NCI-H1092 treated with DMSO at 0.1 percent for 48 hours (cell line): ENCODE measurements at places on chromosomes 11 and 22.
A peak's percentile ranks its signal among the peaks of the same experiment; 100 is the strongest.

- no peak for DNase-seq
These were observed 6.0 kb downstream of the C11orf68 start for GRCh38 chr11:65912845-65913244.

- DNase-seq, result no peak
These were observed 225.0 kb upstream of the UBASH3B start for GRCh38 chr11:122430490-122430889.

GRCh38 chr11:120184371-120184945, 26.4 kb upstream of the OAF start:
- no peak for DNase-seq

GRCh38 chr11:2991452-2992233, 486 bp downstream of the NAP1L4 start:
- no peak for DNase-seq

GRCh38 chr11:114673661-114674060, 4.7 kb upstream of the NXPE2 start:
- DNase-seq, result no peak

- DNase-seq, result no peak
These were observed 31.8 kb downstream of the MICAL2 start for GRCh38 chr11:12142176-12142575.

DNA sequence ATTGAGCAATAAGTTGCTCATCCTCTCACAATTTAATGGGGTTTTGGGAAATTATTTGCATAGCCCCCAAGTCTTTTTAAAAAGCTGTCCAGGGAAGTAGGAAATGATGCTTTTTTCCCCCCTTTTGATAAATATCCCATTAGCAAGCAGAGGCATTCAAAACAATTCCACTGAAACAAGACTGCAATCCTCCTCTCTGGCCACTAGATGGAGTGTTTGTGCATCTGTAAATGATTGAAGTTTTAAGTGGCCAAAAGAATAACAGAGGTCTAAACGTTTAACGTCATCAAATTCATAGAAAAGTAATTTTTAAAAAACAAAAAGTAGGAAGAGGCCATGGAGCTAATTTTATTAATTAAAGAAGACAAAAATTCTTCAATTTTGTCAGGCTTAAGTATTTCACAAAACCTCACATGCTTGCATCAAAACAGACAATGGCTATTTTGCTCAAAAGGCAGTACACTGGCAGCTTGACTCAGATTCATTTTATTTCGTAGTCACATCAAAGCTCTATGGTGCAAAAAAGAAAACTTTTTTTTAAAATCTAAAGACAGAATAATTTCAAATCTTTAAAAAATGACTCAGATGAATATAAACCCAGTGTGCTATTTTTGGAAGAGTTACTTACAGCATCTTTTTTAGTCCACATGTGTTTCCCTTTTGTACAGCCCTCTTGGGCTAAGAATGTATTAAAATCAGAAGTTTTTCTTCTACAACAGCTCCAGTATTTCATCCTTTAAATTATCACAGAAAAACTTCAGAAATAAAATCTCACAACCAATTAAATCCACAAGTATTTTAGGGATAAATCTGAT, 17.8 kb downstream of the CHORDC1 start:
- DNase-seq, result peak; percentile 75

- no peak for DNase-seq
These were observed 223.5 kb upstream of the BLID start for GRCh38 chr11:122339436-122340060.

- no peak for DNase-seq
These were observed 31.2 kb upstream of the SMIM35 start for GRCh38 chr11:118117790-118118601.

GRCh38 chr11:134386945-134387344, 25.1 kb downstream of the B3GAT1 start:
- no peak for DNase-seq

DNA sequence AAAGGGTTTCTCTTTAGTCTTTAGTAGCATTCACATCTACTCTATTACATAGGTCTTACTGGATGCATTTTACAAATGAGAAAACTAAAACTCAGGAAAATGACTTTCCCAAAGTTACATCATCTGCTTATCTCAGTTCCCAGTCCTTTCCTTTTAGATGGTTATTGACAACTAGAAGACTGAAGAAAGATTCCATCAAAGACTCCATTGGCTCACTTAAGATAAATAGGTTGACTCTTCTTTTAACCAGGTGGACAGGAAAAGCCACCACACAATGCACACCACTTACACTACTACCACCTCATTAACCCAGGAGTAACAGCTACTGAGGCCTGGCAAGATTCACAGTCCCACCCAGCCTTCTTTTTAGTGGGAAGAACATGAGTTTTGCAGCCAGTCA, 123.6 kb downstream of the TRIM44 start:
- no peak for DNase-seq

GRCh38 chr11:77619576-77620198, 17.9 kb downstream of the CLNS1A start:
- peak; percentile 48 for DNase-seq

GRCh38 chr11:2138068-2138430, 1.1 kb downstream of the IGF2 start:
- DNase-seq, result no peak

DNA sequence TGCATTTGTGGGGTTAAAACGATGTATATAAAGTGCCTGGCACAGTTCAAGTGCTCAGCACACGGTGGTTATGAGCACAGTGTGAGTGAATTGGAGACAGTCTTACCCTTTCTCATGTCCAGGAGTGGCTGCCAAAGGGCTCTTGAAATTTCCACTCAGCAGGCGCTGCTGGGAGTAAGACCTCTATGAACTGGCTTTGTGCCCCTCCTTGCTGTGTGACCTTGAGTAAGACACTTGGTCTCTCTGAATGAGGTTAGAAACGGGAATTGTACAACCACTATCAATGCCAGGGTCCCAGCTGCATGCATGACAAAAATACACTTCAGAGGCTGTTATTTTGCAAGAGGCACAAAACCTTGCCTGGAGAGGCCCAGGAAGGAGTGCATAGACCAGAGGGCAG, 86.6 kb downstream of the TSPAN18 start:
- peak; percentile 28 for DNase-seq

GRCh38 chr11:96151501-96151900, 191.5 kb downstream of the MAML2 start:
- DNase-seq, result no peak

GRCh38 chr11:128420951-128421350, 166.4 kb downstream of the ETS1 start:
- no peak for DNase-seq

DNA sequence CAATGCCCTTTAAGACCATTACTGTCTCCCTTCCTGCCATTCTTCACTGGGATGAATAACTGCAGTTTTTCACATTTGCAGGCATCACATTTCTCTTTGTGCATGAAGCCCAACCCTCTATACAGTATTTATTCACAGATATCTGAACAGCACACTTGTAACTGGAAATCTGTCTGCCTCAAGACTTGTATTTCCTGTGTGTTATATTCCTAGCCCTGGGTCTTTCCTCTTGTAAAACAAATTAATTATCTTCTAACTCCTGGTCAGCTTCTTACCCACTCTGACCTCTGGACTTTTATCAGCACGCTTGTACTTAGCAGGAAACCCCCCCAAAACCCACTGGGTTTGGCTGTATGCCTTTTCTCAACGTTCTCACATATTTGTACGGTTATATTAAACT, 2.0 kb downstream of the CSRP3 start:
- no peak for DNase-seq
